ENCODE measurements at places on chromosomes 16 and 17.

DNA sequence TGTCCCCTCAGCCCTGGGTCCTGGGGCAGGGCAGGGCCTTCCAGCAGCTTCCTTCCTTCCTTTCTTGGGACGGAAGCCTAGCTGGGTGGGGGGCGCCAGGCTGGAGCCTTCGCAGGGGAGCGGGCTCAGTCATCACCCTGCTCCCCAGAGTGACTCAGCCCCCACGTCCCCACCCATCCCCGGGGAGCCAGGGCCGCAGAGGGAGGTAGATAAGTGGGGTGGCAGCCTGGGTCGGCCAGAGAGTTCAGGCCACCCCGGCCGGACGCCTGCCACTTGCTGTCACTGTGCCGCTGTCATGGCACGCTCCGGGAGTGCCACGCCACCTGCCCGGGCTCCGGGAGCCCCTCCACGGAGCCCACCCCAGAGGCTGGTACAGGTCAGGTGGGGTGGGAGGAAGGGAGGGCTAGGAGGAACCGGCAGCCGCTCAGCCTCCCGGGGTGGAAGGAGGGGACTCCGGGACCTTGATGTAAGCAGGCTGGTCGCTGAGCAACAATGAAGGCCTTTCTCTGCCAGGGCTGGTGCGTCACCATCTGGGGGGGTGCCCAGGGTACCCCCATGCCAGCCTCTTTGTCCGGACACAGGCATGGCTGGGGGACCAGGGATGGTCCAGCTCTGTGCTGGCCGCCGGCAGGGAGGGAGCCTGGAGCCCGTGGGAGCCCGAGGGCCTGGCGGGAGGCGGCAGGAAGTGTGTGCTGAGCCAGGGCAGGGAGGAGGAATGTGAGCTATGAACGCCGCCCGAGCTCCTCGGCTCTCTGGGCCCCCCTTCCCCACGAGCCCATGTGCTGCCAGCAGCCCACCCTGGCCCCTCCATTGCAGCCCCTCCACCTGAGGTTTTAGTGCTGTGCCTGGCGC, 6.6 kb downstream of the NHERF2 start:
- H3K4me3 ChIP-seq: no peak overlapping the region
- peaks cover 5% of the 10 kb centered on the region for H3K4me1 ChIP-seq
- H3K27me3 ChIP-seq: peaks cover 8% of the 10 kb centered on the region
- no peak overlapping the region for H3K27ac ChIP-seq

DNA sequence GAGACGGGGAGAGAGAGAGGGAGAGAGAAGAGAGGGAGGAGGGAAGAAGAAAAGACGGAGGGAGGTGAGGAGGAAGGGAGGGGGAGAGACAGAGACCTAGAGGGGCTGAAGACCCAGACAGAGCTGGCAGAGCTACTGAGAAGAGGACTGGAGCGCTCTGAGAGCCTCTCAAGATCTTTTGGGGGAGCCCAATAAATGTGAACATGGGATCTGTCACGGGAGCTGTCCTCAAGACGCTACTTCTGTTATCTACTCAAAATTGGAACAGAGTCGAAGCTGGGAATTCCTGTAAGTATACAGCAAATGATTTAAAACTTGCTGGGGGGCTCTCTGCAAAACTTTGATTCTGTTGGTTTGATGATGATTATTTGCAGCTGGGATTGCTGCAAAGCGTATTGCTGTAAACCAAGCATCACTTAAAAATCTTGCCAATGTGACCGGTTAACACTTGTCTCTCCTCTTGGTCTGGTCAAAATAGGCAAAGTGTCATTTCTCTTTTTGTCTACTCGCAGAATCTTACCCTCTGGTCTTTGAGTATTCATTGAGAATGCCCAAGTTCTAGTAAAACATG, 344 bp downstream of the CNTNAP4 start:
- peaks cover 23% of the 10 kb centered on the region for H3K27me3 ChIP-seq
- no peaks in the 10 kb centered on the region for H3K36me3 ChIP-seq
- peak overlapping the region; percentile 68 for H3K4me3 ChIP-seq
- H3K4me1 ChIP-seq: peaks cover 8% of the 10 kb centered on the region

- H3K4me3 ChIP-seq: peak overlapping the region; percentile 80
- peaks cover 39% of the 10 kb centered on the region for H3K4me1 ChIP-seq
- peak overlapping the region; percentile 99 for H3K27ac ChIP-seq
Measured at GRCh38 chr17:20992987-20993862, 49.6 kb downstream of the USP22 start.

- no peaks in the 10 kb centered on the region for H3K4me1 ChIP-seq
- DNase-seq: no peak
- no peaks in the 10 kb centered on the region for H3K27me3 ChIP-seq
Measured at GRCh38 chr16:23064639-23065038, 84.6 kb downstream of the USP31 start.

- H3K4me1 ChIP-seq: peaks cover 6% of the 10 kb centered on the region
- DNase-seq: no peak
- no peak overlapping the region for H3K4me3 ChIP-seq
- H3K27me3 ChIP-seq: peaks cover 3% of the 10 kb centered on the region
Measured at GRCh38 chr16:81765111-81765919, 13.8 kb upstream of the PLCG2 start.

DNA sequence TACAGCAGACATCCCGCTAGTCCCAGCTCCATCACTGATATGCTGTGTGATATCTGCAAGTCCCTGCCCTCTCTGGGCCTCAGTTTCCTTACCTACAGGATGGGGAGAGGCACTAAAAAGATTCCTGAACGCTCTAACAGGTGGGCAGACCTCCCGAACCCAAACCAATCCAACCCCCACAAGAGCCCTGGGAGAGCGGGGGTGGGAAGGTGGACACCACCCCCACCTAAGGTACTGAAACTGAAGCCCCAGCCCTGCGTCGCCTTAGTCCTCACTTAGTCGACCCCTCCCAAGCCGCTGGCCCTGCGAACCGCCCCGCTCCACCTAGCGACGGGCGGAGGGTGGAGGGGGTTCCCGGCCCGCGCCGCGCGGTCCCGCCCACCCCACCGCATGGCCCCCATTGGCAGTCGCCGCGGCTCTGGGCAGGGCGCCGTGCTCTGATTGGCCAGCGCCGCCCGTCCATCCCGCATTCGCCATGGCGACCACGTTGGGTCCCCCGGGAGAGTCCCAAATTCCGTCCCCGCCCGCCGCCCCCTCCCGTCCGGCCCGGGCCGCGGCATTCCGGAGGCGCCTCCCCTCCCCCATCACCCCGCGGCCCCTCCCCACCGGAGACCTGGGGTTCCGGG, 578 bp downstream of the CCDC102A start:
- H3K36me3 ChIP-seq: no peaks in the 10 kb centered on the region
- peak; percentile 80 for DNase-seq
- H3K27ac ChIP-seq: peak overlapping the region; percentile 12
- H3K4me3 ChIP-seq: peak overlapping the region; percentile 94
- peaks cover 40% of the 10 kb centered on the region for H3K27me3 ChIP-seq
- H3K4me1 ChIP-seq: peaks cover 37% of the 10 kb centered on the region

GRCh38 chr17:77398274-77398673, 257.5 kb downstream of the SEC14L1 start:
- peaks cover 2% of the 10 kb centered on the region for H3K36me3 ChIP-seq
- peaks cover 37% of the 10 kb centered on the region for H3K4me1 ChIP-seq
